ENCODE measurements at places on chromosomes 3 and 15. TPM values are rescaled to one million over a fixed set of nuclear protein-coding genes. Genes with fewer than 3 reads are reported as not detected.

DNA sequence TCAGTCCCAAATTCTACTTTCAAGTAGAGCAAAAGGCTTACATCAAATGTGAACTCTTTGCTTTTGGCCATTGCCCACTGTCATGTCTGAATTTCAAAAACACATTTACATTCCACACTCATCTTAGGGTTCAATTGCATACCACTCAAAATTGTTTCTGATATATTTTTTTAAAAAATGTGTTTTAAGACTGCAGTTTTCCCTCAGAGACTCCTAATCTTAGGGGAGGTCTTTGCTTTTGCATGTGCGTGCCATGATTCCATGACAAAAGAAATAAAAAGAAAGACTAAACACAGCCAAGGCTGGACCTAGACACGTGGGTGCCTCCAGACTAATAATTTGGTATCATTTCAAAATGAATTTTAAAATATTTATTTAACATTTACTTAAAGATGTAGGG, 396.8 kb upstream of the RASGRP1 start:
- no peak for DNase-seq
- H3K4me1 ChIP-seq = no peaks in the 10 kb centered on the region
- no peaks in the 10 kb centered on the region for H3K36me3 ChIP-seq

Gene MTFMT
- total RNA-seq = 37.8 TPM

- H3K27ac ChIP-seq = no peak overlapping the region
- no peaks in the 10 kb centered on the region for H3K4me1 ChIP-seq
- H3K4me3 ChIP-seq = no peak overlapping the region
- H3K36me3 ChIP-seq = no peaks in the 10 kb centered on the region
- H3K27me3 ChIP-seq = no peaks in the 10 kb centered on the region
Measured at GRCh38 chr3:22284559-22284958, 533.5 kb upstream of the ZNF385D start.

Gene PPP1R14D
- not detected for total RNA-seq

DNA sequence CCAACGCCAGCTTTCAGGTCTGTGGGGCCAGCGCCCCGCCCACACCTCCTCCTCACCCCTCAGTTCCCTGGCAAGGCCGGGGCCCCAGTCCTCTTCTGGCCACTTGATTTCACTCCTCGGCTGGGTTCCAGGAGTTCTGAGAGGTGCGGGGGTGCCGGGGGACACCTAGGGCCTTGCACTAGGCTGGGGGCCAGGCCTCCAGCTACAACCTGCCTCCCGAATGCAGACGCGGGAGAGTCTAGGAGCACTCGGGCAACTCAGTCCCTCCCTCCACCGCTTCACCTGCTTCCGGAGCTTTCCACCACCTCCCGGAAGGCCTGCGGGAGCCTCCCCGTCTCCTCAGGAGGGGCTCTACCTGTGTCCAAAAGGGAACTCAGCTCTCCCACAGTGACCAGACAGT, 35.6 kb downstream of the TNK2 start:
- DNase-seq = no peak
- peaks cover 80% of the 10 kb centered on the region for H3K36me3 ChIP-seq
- H3K27ac ChIP-seq = peak overlapping the region; percentile 77
- H3K4me1 ChIP-seq = no peaks in the 10 kb centered on the region
- no peaks in the 10 kb centered on the region for H3K27me3 ChIP-seq
- no peak overlapping the region for H3K4me3 ChIP-seq

Gene SLC27A2
- not detected for total RNA-seq

Gene NBEAL2
- total RNA-seq = 26.7 TPM

GRCh38 chr3:49900491-49901153, 3.1 kb downstream of the MST1R start:
- H3K36me3 ChIP-seq = no peaks in the 10 kb centered on the region
- no peak overlapping the region for H3K4me3 ChIP-seq
- no peak for DNase-seq
- no peaks in the 10 kb centered on the region for H3K27me3 ChIP-seq

DNA sequence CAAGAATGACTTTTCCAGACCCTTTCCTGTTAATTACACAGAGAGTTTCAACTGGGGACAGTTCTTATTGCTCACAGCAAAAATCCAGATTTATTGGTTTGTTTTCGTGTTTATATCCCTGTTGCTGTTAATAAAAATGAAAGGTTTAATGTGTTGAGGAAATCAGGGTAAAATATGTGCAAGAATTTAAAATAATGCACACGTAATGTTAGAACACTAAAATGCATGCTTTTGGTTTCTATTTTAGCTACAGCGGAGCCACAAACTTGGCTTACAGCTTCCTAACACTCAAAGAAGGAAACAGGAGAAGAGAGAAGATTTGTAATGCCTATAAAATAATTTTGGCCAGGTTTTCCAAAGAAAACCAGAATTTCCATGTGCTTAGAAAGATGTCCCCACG, 62.7 kb downstream of the CASR start:
- DNase-seq = no peak
- no peaks in the 10 kb centered on the region for H3K4me1 ChIP-seq
- no peak overlapping the region for H3K4me3 ChIP-seq
- no peaks in the 10 kb centered on the region for H3K36me3 ChIP-seq
- H3K27me3 ChIP-seq = no peaks in the 10 kb centered on the region

Gene TMC3
- total RNA-seq = not detected

Gene CLSTN2
- total RNA-seq = 19.8 TPM

Gene FRMD5
- total RNA-seq = 5.4 TPM

- H3K4me3 ChIP-seq = no peak overlapping the region
- H3K4me1 ChIP-seq = no peaks in the 10 kb centered on the region
- DNase-seq = peak; percentile 21
- H3K36me3 ChIP-seq = no peaks in the 10 kb centered on the region
- H3K27ac ChIP-seq = no peak overlapping the region
- H3K27me3 ChIP-seq = peaks cover 3% of the 10 kb centered on the region
Measured at GRCh38 chr15:74240002-74240568, 4.0 kb downstream of the CCDC33 start.

- peaks cover 22% of the 10 kb centered on the region for H3K4me1 ChIP-seq
- no peak overlapping the region for H3K4me3 ChIP-seq
- no peaks in the 10 kb centered on the region for H3K36me3 ChIP-seq
Measured at GRCh38 chr15:40902605-40903561, 8.6 kb downstream of the VPS18 start.

- H3K27me3 ChIP-seq = no peaks in the 10 kb centered on the region
- no peak overlapping the region for H3K4me3 ChIP-seq
- no peak for DNase-seq
Measured at GRCh38 chr15:45386420-45386819, 8.1 kb upstream of the GATM start.

- no peak overlapping the region for H3K27ac ChIP-seq
- H3K36me3 ChIP-seq = no peaks in the 10 kb centered on the region
- peaks cover 6% of the 10 kb centered on the region for H3K4me1 ChIP-seq
Measured at GRCh38 chr3:150239766-150240165, 168.3 kb upstream of the TSC22D2 start.

Gene HHATL
- total RNA-seq = not detected

DNA sequence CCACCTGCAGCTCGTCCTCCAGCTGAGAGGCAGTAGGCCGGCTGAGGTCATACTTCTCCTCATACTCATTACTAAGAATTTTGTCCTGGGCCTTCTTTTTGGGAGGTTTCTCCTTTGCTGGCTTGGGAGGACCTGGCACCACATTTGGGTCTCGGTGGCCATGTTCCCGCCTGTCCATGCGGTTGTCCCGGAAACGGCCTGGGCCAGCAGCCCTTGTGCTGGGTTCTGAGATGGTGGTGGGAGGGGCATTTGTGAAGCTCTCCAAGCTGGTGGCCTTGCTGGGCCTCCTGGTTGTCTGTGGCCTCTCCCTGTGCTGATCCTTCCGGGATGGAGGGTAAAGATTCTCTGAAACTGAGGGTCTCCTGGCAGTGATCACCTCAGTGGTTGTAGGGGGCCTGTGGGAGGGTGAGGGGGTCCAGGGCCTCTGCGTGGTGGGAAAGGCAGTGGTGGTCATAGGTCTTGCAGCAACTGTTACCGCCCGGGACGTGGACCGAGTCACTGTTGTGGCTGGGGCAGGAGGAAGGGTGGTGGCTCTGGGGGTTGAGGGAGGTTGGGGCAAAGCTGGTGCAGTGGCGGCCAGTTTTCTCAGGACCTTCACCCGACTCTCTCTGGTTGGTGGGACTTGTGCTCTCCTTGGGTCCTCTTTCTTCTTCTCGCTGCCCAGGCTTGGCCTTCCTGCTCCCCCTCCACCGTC, 2.5 kb downstream of the CCDC80 start:
- no peak for DNase-seq
- H3K4me1 ChIP-seq = peaks cover 68% of the 10 kb centered on the region
- peak overlapping the region; percentile 44 for H3K27ac ChIP-seq
- H3K27me3 ChIP-seq = no peaks in the 10 kb centered on the region

DNA sequence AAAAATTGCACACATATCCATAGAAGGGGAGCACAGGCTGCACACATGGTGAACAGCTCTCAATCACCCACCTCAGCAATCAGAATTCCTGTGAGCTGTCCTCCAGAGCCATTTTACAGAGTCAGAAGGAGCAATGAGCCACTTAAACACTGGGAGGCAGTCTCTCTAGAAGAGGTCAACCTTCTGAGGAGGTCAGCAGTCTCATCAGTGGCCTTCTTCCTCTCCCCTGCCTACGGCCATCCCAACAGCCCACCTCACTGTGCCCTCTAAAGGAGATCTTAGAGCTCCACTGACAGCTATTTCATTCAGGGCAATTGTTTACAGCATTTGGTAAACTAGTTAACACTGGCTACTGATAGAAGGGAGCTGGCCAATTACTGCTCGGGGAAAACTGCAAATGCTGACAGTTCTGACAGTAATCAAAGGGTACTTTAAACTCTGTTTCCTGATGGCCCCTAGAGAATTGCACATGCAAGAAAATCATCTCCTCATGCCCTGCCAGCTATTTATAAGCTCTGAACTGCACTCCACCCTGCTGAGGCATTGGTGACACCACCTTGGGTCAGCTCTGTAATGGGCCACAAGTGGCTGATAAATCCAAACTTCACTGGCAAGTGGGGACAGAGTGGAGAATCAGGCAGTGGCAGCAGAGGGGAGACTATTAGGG, 42.1 kb upstream of the TSPAN3 start:
- no peaks in the 10 kb centered on the region for H3K27me3 ChIP-seq
- no peaks in the 10 kb centered on the region for H3K36me3 ChIP-seq

Gene STXBP5L
- total RNA-seq = not detected

DNA sequence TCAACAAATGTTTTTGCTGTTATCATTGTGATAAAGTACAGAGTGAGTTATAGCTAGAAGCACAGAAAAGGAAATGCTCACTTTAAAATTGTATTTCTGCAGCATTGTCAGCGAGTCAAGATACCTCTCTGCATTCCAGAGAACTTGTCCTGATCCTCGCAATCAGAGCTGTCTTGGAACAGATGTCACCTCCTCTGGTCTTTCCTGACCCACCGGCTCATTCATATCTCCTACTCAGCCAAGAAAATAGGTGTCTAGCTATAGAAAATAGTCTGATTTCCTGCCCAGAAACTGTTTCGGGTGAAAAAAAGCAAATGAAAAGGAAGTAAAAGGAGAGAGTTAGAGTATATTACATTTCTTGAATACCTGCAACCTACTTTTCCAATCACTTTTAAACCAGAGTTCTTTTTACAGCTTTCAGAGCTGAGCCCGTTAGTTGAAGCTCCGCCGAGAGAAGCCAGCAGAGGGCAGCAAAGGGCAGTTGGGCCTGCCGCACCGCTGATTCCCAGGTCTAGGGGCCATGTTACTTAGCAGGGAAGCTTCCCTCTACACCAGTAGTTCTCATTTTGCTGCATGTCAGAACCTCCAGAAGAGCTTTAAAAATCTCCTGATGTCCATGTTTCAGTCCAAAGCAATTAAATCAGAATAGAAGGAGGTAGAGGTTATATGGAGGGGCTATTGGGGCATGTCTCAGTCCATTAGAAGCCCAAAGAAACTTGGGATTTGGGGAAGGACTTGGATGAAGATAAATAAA, 185.7 kb upstream of the THRB start:
- no peaks in the 10 kb centered on the region for H3K27me3 ChIP-seq
- peak; percentile 45 for DNase-seq
- no peaks in the 10 kb centered on the region for H3K4me1 ChIP-seq
- no peak overlapping the region for H3K4me3 ChIP-seq
- no peaks in the 10 kb centered on the region for H3K36me3 ChIP-seq
- no peak overlapping the region for H3K27ac ChIP-seq

- no peaks in the 10 kb centered on the region for H3K27me3 ChIP-seq
- H3K36me3 ChIP-seq = peaks cover 62% of the 10 kb centered on the region
- no peak for DNase-seq
Measured at GRCh38 chr15:73183071-73183470, 130.8 kb downstream of the NEO1 start.

- H3K36me3 ChIP-seq = peaks cover 45% of the 10 kb centered on the region
- DNase-seq = peak; percentile 96
- peaks cover 17% of the 10 kb centered on the region for H3K4me1 ChIP-seq
- H3K27ac ChIP-seq = peak within 1 kb of the TSS; percentile 91
- peak within 1 kb of the TSS; percentile 74 for H3K4me3 ChIP-seq
Measured at GRCh38 chr15:82540055-82540983, at the start of gene RPS17. TSS of gene RPS17 (minus strand) at chr15:82540457. CDS start at chr15:82540428, 29 bp downstream.

Gene MCTP2
- 16.1 TPM for total RNA-seq

GRCh38 chr3:15635121-15635661, 33.6 kb downstream of the BTD start:
- H3K4me3 ChIP-seq = no peak overlapping the region
- H3K27ac ChIP-seq = peak overlapping the region; percentile 83
- H3K36me3 ChIP-seq = no peaks in the 10 kb centered on the region
- H3K4me1 ChIP-seq = peaks cover 26% of the 10 kb centered on the region

- H3K4me3 ChIP-seq = no peak overlapping the region
- H3K36me3 ChIP-seq = no peaks in the 10 kb centered on the region
- no peak overlapping the region for H3K27ac ChIP-seq
- no peaks in the 10 kb centered on the region for H3K4me1 ChIP-seq
- H3K27me3 ChIP-seq = no peaks in the 10 kb centered on the region
Measured at GRCh38 chr3:128448491-128448890, 18.2 kb downstream of the DNAJB8 start.

- DNase-seq = no peak
- no peaks in the 10 kb centered on the region for H3K27me3 ChIP-seq
- no peaks in the 10 kb centered on the region for H3K36me3 ChIP-seq
- no peaks in the 10 kb centered on the region for H3K4me1 ChIP-seq
- H3K27ac ChIP-seq = no peak overlapping the region
Measured at GRCh38 chr3:170815340-170815739, 54.7 kb downstream of the RPL22L1 start.

- no peak overlapping the region for H3K4me3 ChIP-seq
- no peak for DNase-seq
- no peaks in the 10 kb centered on the region for H3K36me3 ChIP-seq
- no peak overlapping the region for H3K27ac ChIP-seq
Measured at GRCh38 chr15:38530113-38530512, 34.5 kb downstream of the RASGRP1 start.

Gene ARPC4
- 96.4 TPM for total RNA-seq

DNA sequence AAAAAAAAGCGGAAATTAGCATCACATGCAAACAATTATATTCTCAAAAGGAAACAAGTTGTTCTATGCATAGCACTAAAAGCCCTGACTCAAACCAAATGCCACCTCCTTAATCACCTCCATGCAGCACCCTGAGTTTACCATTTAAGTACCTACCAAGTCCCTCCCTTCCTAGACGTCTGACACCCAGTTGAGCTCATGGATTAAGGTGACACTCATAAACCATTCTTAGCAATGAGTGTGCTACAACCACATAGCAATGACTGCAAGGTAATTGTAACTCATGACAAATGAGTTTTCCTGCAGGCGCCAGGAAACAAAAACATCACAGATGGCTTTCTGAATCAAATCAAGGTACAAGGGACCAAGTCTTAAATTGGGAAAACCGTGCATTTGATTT, 32.0 kb downstream of the WWTR1 start:
- H3K27ac ChIP-seq = no peak overlapping the region
- no peaks in the 10 kb centered on the region for H3K36me3 ChIP-seq
- no peak overlapping the region for H3K4me3 ChIP-seq
- H3K4me1 ChIP-seq = peaks cover 70% of the 10 kb centered on the region
- no peak for DNase-seq
- no peaks in the 10 kb centered on the region for H3K27me3 ChIP-seq

Gene THSD4
- total RNA-seq = 9.6 TPM

Data from tibial nerve (tissue), 4 donors.